Dermis microvascular lymphatic vessel endothelial cell (primary cell): ENCODE measurements at places on chromosomes 13 and 19.
A peak's percentile ranks its signal among the peaks of the same experiment; 100 is the strongest.

GRCh38 chr13:62210951-62211350 is 795.3 kb upstream of the PCDH20 start:
- no peak for DNase-seq

- DNase-seq = no peak
These were observed 12.1 kb upstream of the LGALS14 start for GRCh38 chr19:39692166-39692565.

DNA sequence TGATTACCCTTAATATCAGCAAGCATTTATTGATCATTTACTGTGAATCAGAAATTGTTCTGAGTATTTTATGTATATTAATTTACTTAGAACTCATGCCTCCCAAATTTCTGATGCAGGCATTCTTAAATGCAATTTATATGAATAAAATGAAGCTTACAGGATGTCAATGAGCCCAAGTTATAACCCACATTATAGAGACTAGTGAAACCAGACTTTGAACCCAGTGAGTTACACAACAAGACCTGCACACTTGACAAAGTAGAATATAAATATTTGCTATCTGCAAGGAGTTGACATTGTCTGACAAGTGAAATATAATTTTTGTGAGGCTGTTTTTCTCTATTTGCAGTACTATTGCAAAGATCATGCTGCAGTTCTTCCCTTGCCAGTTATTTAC is 656.0 kb downstream of the GPC5 start:
- no peak for DNase-seq

DNA sequence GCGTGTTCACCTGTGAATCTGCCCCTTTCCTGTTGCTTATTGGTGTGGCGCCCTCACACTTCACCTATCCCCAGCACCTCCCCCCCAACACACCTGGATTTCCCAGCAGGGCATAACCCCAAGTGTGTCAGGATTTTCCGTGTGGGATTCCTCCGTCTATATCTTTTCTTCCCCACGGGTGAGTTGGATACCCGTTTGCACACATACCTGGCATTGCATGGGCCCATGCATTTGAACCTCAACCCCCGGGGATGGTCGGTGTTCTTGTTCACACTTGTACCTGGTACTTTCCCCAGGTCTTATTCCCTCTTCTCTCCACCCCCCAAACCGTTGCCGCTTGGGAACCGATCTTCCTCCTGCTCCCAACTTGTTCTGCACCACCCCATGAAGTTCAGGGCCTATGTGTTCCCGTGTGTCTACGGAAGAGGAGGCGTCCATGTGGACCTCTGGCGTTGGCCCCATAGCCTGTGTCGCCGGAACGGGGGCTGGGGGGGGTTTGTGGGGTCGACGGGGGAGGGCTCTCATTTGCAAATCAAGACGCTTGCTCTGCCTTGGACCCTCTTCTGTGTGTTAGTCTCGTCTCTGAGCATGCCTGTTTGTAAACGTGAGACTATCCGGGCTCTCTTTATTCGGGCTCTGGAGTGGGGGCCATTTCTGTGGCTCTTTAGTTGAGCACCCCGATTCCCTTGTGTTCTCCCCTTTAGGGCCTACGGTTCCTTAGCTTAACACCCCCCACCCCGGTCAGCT is 1.7 kb downstream of the PRR12 start:
- peak; percentile 27 for DNase-seq

GRCh38 chr13:49503951-49504350 is 8.2 kb downstream of the PHF11 start:
- DNase-seq = no peak

- no peak for DNase-seq
These were observed 1.7 kb upstream of the FBXW9 start for GRCh38 chr19:12698138-12698537.

DNA sequence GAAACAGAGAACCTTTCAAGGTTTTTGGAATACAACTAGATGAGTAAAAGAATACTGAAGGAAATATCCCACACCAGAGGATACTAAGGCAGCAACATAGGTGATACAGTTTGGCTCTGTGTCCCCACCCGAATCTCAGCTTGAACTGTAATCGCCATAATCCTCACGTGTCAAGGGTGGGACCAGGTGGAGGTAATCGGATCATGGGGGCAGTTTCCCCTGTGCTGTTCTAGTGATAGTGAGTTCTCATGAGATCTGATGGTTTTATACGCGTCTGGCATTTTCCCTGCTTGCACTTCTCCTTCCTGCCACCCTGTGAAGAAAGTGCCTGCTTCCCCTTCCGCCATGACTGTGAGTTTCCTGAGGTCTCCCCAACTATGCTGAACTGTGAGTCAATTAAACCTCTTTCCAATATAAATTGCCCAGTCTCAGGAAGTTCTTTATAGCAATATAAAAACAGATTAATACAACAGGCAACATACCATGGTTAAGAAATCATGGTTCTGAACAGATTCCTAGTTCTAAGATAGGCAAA is 97.0 kb downstream of the ABCC4 start:
- peak; percentile 41 for DNase-seq

DNA sequence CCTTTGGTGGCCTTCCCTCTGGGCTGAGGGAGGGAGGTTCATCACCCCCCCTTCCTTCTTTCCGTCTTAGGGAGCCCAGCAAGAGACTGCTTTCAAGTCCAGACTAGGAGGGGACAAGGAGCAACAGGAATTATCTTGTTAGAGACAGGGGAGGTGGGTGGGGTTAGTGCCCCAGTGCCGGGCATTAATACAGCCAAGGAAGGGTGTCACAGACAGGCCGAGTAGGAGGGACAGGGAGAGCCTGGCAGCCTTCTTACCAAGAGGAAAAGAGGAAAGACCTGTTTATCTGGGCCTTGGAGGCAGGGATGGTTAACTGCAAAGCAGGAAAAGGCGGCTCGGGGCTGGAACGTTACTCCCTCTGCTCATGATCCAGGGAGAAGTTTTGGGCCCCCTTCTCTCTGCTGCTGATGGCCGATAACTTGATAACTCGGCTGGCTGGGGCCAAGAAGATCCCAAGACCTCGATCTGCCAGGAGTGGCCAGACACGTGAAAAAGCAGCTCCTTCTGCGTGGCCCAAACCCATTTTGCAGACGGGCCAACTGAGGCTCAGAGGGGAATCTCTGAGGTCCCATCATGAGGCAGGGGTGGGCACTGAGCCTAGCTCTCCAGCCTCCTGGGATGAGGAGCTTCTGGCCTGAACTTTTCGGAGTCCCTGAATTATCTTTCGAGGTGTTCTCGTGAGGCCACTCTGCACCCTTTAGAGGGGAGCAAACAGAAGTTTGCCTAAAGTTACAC is 79.3 kb downstream of the PTPRS start:
- DNase-seq = no peak

DNA sequence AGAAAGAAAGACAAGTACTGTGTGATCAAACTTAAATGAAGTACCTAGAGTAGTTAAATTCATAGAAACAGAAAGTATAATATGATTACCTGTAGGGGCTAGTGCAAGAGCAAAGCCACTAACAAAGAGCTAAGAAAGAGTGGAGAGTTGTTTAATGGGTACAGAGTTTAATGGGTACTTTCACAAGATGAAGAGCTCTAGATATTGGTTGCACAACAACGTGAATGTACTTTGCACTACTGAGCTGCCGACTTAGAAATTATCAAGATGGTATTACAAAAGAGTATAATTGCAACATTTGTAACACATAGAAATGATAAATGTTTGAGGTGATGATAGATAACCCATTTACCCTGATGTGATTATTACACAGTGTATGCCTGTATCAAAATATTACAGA is 140.3 kb upstream of the GPC6 start:
- DNase-seq = no peak

GRCh38 chr13:111645198-111645597 is 324.8 kb downstream of the TEX29 start:
- DNase-seq = no peak

- DNase-seq = peak; percentile 60
These were observed 332.2 kb downstream of the MYO16 start for GRCh38 chr13:108961542-108962125.
